Naive thymus-derived CD4-positive, alpha-beta T cell (primary cell): ENCODE measurements at places on chromosomes 7 and 10. TPM values are rescaled to one million over a fixed set of nuclear protein-coding genes. Genes with fewer than 3 reads are reported as not detected.

The CCL24 gene
- total RNA-seq = not detected

The PDZD7 gene
- 0.77 TPM for total RNA-seq

- peaks cover 7% of the 10 kb centered on the region for H3K4me1 ChIP-seq
- peak within 1 kb of the TSS; percentile 75 for H3K4me3 ChIP-seq
- DNase-seq = peak; percentile 36
- no peaks in the 10 kb centered on the region for H3K27me3 ChIP-seq
- peak within 1 kb of the TSS; percentile 71 for H3K27ac ChIP-seq
These were observed at the start of gene GSAP for GRCh38 chr7:77415823-77416620. TSS of gene GSAP (minus strand) at chr7:77416349. CDS start at chr7:77416321, 28 bp downstream.

DNA sequence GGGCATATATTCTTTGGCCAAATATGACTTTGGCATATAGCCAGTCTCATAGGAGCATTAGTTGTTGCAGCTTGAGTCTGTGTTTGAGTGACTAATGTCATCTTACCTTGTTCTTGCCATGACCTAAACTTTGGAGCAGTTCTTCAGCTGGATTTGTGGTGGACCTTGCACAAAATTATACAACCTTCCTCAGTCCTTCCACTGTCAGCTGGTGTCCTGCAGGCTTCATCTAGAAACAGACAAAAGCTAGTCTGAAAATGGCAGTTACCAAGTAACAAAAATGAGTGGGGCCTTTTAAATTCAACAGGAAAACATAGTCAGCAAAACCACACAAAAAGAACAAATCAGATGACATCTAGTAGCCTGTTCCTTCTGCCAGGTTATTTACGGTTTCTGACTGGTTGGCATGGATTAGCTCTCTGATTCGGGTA, 59.5 kb upstream of the HECTD2 start:
- no peak overlapping the region for H3K4me3 ChIP-seq
- H3K4me1 ChIP-seq = no peaks in the 10 kb centered on the region

The KLHDC10 gene
- total RNA-seq = 14.5 TPM

The CPN1 gene
- not detected for total RNA-seq

- H3K27ac ChIP-seq = no peak overlapping the region
- H3K27me3 ChIP-seq = no peaks in the 10 kb centered on the region
- no peak for DNase-seq
- no peaks in the 10 kb centered on the region for H3K36me3 ChIP-seq
- H3K4me3 ChIP-seq = no peak overlapping the region
- peaks cover 20% of the 10 kb centered on the region for H3K4me1 ChIP-seq
These were observed 13.4 kb downstream of the SSC4D start for GRCh38 chr7:76395965-76396726.

The DRGX gene
- not detected for total RNA-seq

The LRRC4 gene
- total RNA-seq = 0.57 TPM

- no peaks in the 10 kb centered on the region for H3K36me3 ChIP-seq
- H3K4me1 ChIP-seq = no peaks in the 10 kb centered on the region
- no peaks in the 10 kb centered on the region for H3K27me3 ChIP-seq
These were observed 386.0 kb upstream of the HPS1 start for GRCh38 chr10:98832738-98833137.

GRCh38 chr7:69498671-69499070, 99.6 kb upstream of the AUTS2 start:
- H3K27ac ChIP-seq = no peak overlapping the region
- no peak for DNase-seq
- H3K4me1 ChIP-seq = no peaks in the 10 kb centered on the region
- no peaks in the 10 kb centered on the region for H3K36me3 ChIP-seq

GRCh38 chr10:125415006-125415633, 254.8 kb upstream of the CTBP2 start:
- H3K27me3 ChIP-seq = no peaks in the 10 kb centered on the region
- no peaks in the 10 kb centered on the region for H3K4me1 ChIP-seq
- no peak overlapping the region for H3K27ac ChIP-seq
- H3K4me3 ChIP-seq = no peak overlapping the region
- no peaks in the 10 kb centered on the region for H3K36me3 ChIP-seq

- H3K27ac ChIP-seq = no peak overlapping the region
- no peaks in the 10 kb centered on the region for H3K4me1 ChIP-seq
- H3K36me3 ChIP-seq = peaks cover 91% of the 10 kb centered on the region
- DNase-seq = no peak
- H3K27me3 ChIP-seq = no peaks in the 10 kb centered on the region
These were observed 52.6 kb downstream of the TRRAP start for GRCh38 chr7:98930921-98931320.

- H3K4me3 ChIP-seq = no peak overlapping the region
- DNase-seq = no peak
- no peaks in the 10 kb centered on the region for H3K27me3 ChIP-seq
These were observed 39.9 kb upstream of the LYZL1 start for GRCh38 chr10:29249018-29249417.

The PTPN20 gene
- 3.1 TPM for total RNA-seq

GRCh38 chr7:31893365-31893764, 176.8 kb downstream of the PDE1C start:
- no peaks in the 10 kb centered on the region for H3K27me3 ChIP-seq
- no peaks in the 10 kb centered on the region for H3K36me3 ChIP-seq
- H3K27ac ChIP-seq = no peak overlapping the region
- no peaks in the 10 kb centered on the region for H3K4me1 ChIP-seq
- no peak overlapping the region for H3K4me3 ChIP-seq
- no peak for DNase-seq

The GIMAP2 gene
- 269 TPM for total RNA-seq

GRCh38 chr10:61918140-61918539, 16.6 kb downstream of the ARID5B start:
- peaks cover 24% of the 10 kb centered on the region for H3K36me3 ChIP-seq
- H3K27me3 ChIP-seq = no peaks in the 10 kb centered on the region
- no peaks in the 10 kb centered on the region for H3K4me1 ChIP-seq
- no peak overlapping the region for H3K27ac ChIP-seq

The UNCX gene
- not detected for total RNA-seq

GRCh38 chr7:26618449-26618848, 245.9 kb downstream of the SKAP2 start:
- no peaks in the 10 kb centered on the region for H3K36me3 ChIP-seq
- no peaks in the 10 kb centered on the region for H3K4me1 ChIP-seq
- no peak overlapping the region for H3K27ac ChIP-seq

DNA sequence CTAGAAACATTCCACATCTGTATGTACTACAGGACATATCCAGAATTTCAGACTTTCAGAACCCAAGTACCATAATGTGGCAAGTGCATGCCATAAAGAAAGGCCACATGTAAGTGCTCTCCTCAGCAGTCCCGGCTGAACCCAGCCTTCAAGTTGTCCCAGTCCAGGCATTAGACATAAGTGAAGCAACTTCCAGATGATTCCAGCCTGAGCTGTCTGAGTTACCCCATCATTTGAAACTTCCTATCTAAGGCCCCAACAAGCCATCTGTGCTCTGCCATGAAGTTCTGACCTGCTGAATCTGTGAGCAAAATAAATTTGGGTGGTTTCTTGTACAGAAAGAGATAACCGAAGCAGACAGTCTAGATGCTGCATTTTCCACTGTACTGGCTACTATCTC, 218.8 kb downstream of the IPMK start:
- H3K27me3 ChIP-seq = no peaks in the 10 kb centered on the region
- H3K36me3 ChIP-seq = no peaks in the 10 kb centered on the region

The PRTFDC1 gene
- 0.51 TPM for total RNA-seq

GRCh38 chr7:121329191-121330052, 622 bp downstream of the WNT16 start:
- H3K27ac ChIP-seq = no peak overlapping the region
- DNase-seq = peak; percentile 31
- peaks cover 12% of the 10 kb centered on the region for H3K27me3 ChIP-seq
- H3K4me1 ChIP-seq = no peaks in the 10 kb centered on the region
- H3K36me3 ChIP-seq = no peaks in the 10 kb centered on the region
- H3K4me3 ChIP-seq = no peak overlapping the region

- H3K27ac ChIP-seq = peak overlapping the region; percentile 56
- peaks cover 6% of the 10 kb centered on the region for H3K36me3 ChIP-seq
- no peak overlapping the region for H3K4me3 ChIP-seq
- peaks cover 72% of the 10 kb centered on the region for H3K4me1 ChIP-seq
- no peak for DNase-seq
These were observed 8.9 kb downstream of the AGFG2 start for GRCh38 chr7:100547872-100548271.

The IFIT2 gene
- total RNA-seq = 8.8 TPM

DNA sequence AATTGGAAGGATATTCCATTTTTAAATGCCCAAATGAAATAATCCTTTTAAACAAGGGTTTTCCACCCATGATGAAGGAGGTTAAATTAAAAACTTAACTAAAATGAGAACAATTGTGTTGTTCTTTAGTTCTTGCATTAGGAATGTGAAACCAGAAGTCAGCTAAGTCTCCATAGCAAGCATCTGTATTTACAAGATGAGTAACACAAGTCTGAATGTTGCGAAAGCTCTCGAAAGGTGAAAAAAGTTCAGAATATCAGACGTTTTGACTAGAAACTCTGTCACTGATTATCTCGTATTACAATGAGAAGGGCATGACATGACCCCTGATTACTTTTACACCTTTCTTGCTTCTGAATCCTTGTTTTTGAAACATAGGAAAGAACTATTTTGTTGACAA, 149.6 kb downstream of the BICC1 start:
- no peak overlapping the region for H3K4me3 ChIP-seq
- no peaks in the 10 kb centered on the region for H3K36me3 ChIP-seq
- no peak overlapping the region for H3K27ac ChIP-seq
- no peaks in the 10 kb centered on the region for H3K27me3 ChIP-seq
- no peak for DNase-seq

DNA sequence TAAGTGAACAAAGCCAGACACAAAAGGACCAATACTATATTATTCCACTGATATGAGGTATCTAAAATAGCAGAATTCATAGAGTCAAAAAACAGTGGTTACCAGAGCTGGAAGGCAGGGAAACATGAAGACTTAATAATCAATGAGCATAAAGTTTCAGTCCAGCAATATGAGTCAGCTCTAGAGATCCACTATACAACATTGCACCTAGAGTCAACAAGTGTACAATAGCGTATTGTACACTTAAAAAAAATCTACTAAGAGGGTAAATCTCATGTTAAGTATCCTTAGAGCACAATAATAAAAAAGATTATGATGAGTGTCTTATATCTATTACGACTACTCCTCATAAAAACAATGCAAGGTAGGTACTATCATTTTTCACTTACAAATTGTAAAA, 36.1 kb downstream of the C10orf90 start:
- H3K27ac ChIP-seq = no peak overlapping the region
- no peaks in the 10 kb centered on the region for H3K27me3 ChIP-seq
- H3K4me3 ChIP-seq = no peak overlapping the region
- no peaks in the 10 kb centered on the region for H3K36me3 ChIP-seq
- DNase-seq = no peak
- no peaks in the 10 kb centered on the region for H3K4me1 ChIP-seq

The IKZF1 gene
- 536 TPM for total RNA-seq

The FAM53B gene
- total RNA-seq = 27.7 TPM

The SFTPA1 gene
- total RNA-seq = not detected

The TDRD1 gene
- total RNA-seq = 0.08 TPM

- H3K27ac ChIP-seq = peak overlapping the region; percentile 63
- peaks cover 9% of the 10 kb centered on the region for H3K4me1 ChIP-seq
- no peaks in the 10 kb centered on the region for H3K36me3 ChIP-seq
- H3K4me3 ChIP-seq = no peak overlapping the region
- no peaks in the 10 kb centered on the region for H3K27me3 ChIP-seq
These were observed 10.8 kb upstream of the SFRP5 start for GRCh38 chr10:97782455-97783228.

The PNPLA8 gene
- 17.3 and 18.5 TPM in 2 replicates for total RNA-seq

- H3K4me1 ChIP-seq = no peaks in the 10 kb centered on the region
- no peaks in the 10 kb centered on the region for H3K36me3 ChIP-seq
- DNase-seq = no peak
- no peak overlapping the region for H3K27ac ChIP-seq
- H3K27me3 ChIP-seq = no peaks in the 10 kb centered on the region
These were observed 354.0 kb upstream of the NRP1 start for GRCh38 chr10:33688506-33688905.

The TNS3 gene
- total RNA-seq = 2.6 TPM

GRCh38 chr10:66698069-66698468, 227.8 kb upstream of the LRRTM3 start:
- H3K36me3 ChIP-seq = no peaks in the 10 kb centered on the region
- no peaks in the 10 kb centered on the region for H3K27me3 ChIP-seq
- H3K4me3 ChIP-seq = no peak overlapping the region
- H3K4me1 ChIP-seq = no peaks in the 10 kb centered on the region
- no peak overlapping the region for H3K27ac ChIP-seq

The RBP4 gene
- not detected for total RNA-seq

The LLCFC1 gene
- not detected for total RNA-seq

GRCh38 chr7:143936087-143937009, 1.3 kb downstream of the OR2F2 start:
- H3K4me1 ChIP-seq = no peaks in the 10 kb centered on the region
- H3K4me3 ChIP-seq = no peak overlapping the region
- DNase-seq = no peak
- H3K36me3 ChIP-seq = no peaks in the 10 kb centered on the region
- no peak overlapping the region for H3K27ac ChIP-seq

DNA sequence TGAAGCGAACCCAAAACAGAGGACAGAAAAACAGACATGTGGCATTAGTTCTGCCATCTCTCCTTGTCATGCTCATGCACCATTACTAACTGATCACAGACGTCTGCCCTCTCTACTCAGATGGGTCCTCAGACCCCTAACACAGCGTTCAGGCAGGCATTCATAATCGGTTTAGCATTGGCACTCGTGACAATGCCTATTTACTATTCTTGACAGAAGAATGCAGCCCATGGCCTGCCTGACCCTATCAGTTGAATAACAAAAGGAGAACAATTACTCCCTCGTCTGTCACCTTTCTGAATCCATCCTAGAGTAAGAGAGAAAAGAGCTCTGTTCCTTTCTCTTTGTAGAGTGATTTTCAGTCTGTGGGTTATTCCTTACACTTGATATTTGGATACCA, 194.6 kb upstream of the PHYHIPL start:
- H3K36me3 ChIP-seq = no peaks in the 10 kb centered on the region
- DNase-seq = no peak
- no peak overlapping the region for H3K27ac ChIP-seq
- no peaks in the 10 kb centered on the region for H3K4me1 ChIP-seq
- H3K4me3 ChIP-seq = no peak overlapping the region

DNA sequence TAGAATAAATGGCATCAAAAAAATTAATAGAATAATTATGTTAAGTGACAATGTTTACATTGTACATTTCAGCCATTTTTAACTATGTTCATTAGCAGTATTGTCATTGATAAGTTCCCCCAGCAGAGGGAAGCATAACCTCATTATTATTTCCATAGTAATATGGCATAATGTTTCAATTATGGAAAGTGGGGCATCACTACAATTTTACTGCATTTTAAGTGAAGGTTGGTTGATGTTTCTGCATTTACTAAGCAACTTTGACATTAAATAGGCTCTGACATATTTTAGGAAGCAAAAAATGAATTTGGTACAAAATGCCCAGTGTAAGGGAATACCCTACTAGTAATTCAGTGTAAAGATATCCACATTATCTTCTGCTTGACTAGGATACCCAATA, 218.3 kb downstream of the SEMA3A start:
- H3K4me1 ChIP-seq = no peaks in the 10 kb centered on the region
- H3K27ac ChIP-seq = no peak overlapping the region
- H3K4me3 ChIP-seq = no peak overlapping the region

The FRMPD2 gene
- total RNA-seq = 0.24 TPM

GRCh38 chr7:42494736-42495135, 257.7 kb upstream of the GLI3 start:
- no peak for DNase-seq
- H3K27me3 ChIP-seq = no peaks in the 10 kb centered on the region
- no peaks in the 10 kb centered on the region for H3K36me3 ChIP-seq
- H3K4me1 ChIP-seq = no peaks in the 10 kb centered on the region

GRCh38 chr10:119445311-119445934, 97.1 kb downstream of the RGS10 start:
- H3K27ac ChIP-seq = no peak overlapping the region
- no peaks in the 10 kb centered on the region for H3K36me3 ChIP-seq
- H3K27me3 ChIP-seq = no peaks in the 10 kb centered on the region

- peak overlapping the region; percentile 8 for H3K27ac ChIP-seq
- H3K4me3 ChIP-seq = no peak overlapping the region
- peaks cover 15% of the 10 kb centered on the region for H3K4me1 ChIP-seq
These were observed 7.5 kb downstream of the LARP4B start for GRCh38 chr10:923844-924523.

The CFAP70 gene
- 0.61 and 0.80 TPM in 2 replicates for total RNA-seq
